Spinal cord (tissue), 10 donors: ENCODE measurements at places on chromosomes 3 and 15. TPM values are rescaled to one million over a fixed set of nuclear protein-coding genes. Genes with fewer than 3 reads are reported as not detected.

The ATP10A gene
- 4.6 TPM for total RNA-seq

The IMPG2 gene
- 3.1 TPM for total RNA-seq

The SYNPR gene
- 9.9 TPM for total RNA-seq

The SOX14 gene
- total RNA-seq: 0.39 TPM

The CLDN11 gene
- total RNA-seq: 328 TPM

The ACTC1 gene
- 2.0 TPM for total RNA-seq
